ENCODE measurements at places on chromosomes 16 and 17. TPM values are rescaled to one million over a fixed set of nuclear protein-coding genes. Genes with fewer than 3 reads are reported as not detected.

The ERBB2 gene
- total RNA-seq: 0.76 TPM

The USP43 gene
- 0.09 TPM for total RNA-seq

The SGCA gene
- total RNA-seq: not detected

The CCDC200 gene
- not detected for total RNA-seq

The PRDM7 gene
- total RNA-seq: not detected

The SPPL2C gene
- not detected for total RNA-seq

The SPECC1 gene
- total RNA-seq: 0.43 TPM

The SERPINF2 gene
- total RNA-seq: 0.09 TPM

The PRSS21 gene
- 0.65 TPM for total RNA-seq

The SULT1A1 gene
- 3.2 TPM for total RNA-seq

The ACAP1 gene
- not detected for total RNA-seq

The STH gene
- not detected for total RNA-seq

The NT5C3B gene
- total RNA-seq: 87.1 TPM

The MC1R gene
- 1.3 TPM for total RNA-seq

The SLC5A10 gene
- not detected for total RNA-seq

The KRT23 gene
- 0.34 TPM for total RNA-seq

The CHP2 gene
- total RNA-seq: not detected

The KRTAP1-5 gene
- total RNA-seq: not detected

The CBFB gene
- 71.9 TPM for total RNA-seq

The CCL16 gene
- total RNA-seq: 0.11 TPM

The C16orf46 gene
- total RNA-seq: 0.54 TPM

The EMC6 gene
- 11.4 TPM for total RNA-seq

The GALK1 gene
- total RNA-seq: 76.1 TPM

The SEPHS2 gene
- 23.4 TPM for total RNA-seq

The GAST gene
- total RNA-seq: not detected

The AARSD1 gene
- total RNA-seq: 14.1 TPM

The KRTAP4-4 gene
- total RNA-seq: not detected

The TPSG1 gene
- not detected for total RNA-seq

The SMIM22 gene
- not detected for total RNA-seq

Data from dermis lymphatic vessel endothelial cell (primary cell).